Regular cardiac myocyte (primary cell): ENCODE measurements at places on chromosomes 4 and X. TPM values are rescaled to one million over a fixed set of nuclear protein-coding genes. Genes with fewer than 3 reads are reported as not detected.

The CENPVL2 gene
- not detected in 2 replicates for total RNA-seq

The SAT1 gene
- 78.6 and 218 TPM in 2 replicates for total RNA-seq

The UCP1 gene
- total RNA-seq: not detected in 2 replicates

The NAA11 gene
- not detected in 2 replicates for total RNA-seq

The CENPVL3 gene
- not detected in 2 replicates for total RNA-seq

The GPR143 gene
- total RNA-seq: under 0.01 and 0.19 TPM in 2 replicates

The CDS1 gene
- under 0.01 and 0.28 TPM in 2 replicates for total RNA-seq

The CSAG1 gene
- not detected in 2 replicates for total RNA-seq

The NEUROG2 gene
- total RNA-seq: not detected in 2 replicates

The NAP1L5 gene
- 9.3 and 12.3 TPM in 2 replicates for total RNA-seq

The TMSB15B gene
- 2.5 and 2.8 TPM in 2 replicates for total RNA-seq

The PRPS1 gene
- total RNA-seq: 31.0 and 41.6 TPM in 2 replicates

The NLGN4X gene
- under 0.01 TPM in 2 replicates for total RNA-seq

The SHISA3 gene
- total RNA-seq: 0.38 and 1.7 TPM in 2 replicates
